Hypothalamus (tissue), 51 donors: ENCODE measurements at places on chromosomes 4 and X.

DNA sequence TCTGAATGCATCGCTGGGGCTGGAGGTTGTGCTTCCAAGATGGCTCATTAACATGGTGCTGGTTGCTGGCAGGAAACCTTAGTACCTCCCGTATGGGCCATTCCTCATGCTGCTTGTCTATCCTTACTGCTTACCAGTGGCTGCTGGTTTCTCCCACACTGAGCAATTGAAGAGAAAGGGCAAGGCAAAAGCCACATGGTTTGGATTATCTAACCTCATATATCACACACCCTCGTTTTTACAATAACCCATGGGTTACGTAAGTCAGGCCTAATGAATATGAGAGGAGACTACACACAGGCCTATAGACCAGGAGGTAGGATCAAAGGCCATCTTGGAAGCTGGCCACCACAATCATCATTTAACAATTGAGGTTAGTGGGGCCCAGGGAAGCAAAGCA, 141.8 kb upstream of the EDNRA start:
- DNase-seq = no peak

GRCh38 chr4:3070709-3071500, 3.4 kb downstream of the HTT-AS start:
- DNase-seq = no peak

DNA sequence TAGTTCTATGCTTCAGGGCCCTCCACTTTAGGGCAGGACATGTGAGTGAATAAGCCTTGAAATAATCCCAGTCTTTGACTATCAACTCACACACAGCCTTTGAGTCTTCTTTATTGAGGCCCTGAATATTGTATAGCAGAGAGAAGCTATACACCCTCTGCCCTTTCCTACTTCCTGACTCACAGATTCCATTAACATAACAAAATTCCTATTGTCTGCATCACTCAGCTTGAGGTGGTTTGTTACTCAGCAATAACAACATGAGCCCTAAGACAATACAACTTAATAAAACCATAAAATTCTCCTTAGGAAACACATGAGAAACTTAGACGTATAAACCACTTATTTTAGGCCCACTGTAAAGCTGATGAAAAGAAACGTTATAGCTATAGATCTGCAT, 680.3 kb upstream of the DIAPH2 start:
- no peak for DNase-seq

DNA sequence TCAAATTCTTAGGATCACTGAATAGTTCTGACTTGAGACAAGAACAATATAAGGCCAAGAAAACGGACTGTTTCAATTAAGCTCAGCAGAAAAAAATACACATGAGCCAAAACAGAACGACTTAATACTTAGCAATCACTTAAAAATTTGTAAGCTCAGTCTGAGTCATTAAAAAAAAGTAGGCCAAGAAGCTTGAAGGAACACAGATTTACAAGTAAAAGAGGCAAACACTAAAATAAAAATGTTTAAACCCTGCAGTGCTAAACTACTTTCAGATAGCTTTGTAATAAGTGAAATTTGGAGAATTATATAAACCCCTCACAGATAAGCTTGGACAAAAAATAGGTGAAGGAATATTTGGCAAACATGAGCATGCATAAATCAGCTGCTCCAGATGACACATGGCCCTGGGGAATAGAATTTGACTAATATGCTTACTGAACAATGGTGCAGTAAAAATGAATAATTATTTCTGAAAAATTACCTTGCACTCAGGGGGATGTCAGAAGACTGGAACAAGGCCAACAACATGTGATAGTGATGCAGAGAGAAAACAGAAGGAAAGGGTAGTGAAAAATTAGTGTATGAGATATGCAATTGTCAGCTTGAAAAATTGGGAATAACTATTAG, 49.6 kb downstream of the LNX1 start:
- DNase-seq = no peak

DNA sequence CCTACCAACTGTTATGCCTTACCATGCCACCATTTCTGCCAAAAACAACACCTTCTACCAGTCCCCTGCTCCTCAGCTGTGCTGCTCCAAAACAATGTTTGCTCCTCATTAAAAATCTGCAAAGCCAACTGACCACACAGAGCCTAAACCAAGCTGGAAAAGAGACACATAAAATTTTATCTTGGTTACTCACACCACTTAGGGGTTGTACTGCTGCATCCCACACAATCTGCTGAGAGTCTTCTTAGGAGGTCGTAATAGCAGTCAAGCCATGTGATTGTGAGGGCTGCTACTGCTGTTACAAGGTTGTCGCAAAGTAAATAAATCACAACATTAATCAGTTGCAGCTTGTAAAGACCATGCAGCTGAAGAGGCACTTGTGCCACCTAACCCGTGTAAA, 607.4 kb upstream of the FAM241A start:
- DNase-seq = no peak

DNA sequence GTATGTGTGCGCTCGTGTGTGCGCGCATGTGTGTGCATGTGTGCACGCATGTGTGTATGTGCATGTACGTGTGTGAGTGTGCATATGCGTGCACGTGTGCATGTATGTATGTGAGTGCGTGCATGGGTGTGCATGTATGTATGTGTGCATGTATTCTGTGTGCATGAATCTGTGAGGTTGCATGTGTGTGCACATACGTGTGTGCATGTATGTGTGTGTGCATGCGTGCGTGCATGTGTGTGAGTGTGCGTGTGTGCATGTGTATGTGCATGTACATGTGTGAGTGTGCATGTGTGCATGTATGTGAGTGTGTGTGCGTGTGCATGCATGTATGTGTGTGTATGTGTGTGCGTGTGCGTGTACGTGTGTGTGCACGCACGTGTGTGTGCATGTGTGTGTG, 241.5 kb downstream of the SHOX start:
- no peak for DNase-seq

GRCh38 chr4:88822034-88822789, 124.6 kb upstream of the NAP1L5 start:
- no peak for DNase-seq

DNA sequence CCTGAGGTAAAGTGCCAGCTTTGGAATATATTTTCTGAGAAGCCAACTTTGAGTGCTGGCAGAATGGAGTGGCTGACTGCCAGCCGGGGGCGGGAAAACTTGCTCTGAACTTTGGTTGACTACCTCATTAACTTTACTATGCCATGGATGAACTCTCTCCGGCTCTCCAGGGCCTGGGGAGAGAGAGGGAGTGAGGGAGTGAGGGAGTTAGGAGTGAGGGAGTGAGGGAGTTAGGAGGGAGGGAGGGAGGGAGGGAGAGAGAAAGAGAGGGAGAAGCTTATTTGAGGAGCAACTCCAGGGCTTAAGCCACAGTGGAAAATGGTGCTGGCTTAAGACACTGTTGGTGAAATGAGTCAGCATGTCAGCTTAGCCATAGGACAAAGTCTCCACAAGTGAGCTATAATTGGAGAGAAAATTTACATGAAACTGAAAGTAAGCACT, 280.9 kb upstream of the RPS6KA3 start:
- DNase-seq = no peak

GRCh38 chrX:18721683-18722499, 14.4 kb downstream of the PPEF1 start:
- no peak for DNase-seq

DNA sequence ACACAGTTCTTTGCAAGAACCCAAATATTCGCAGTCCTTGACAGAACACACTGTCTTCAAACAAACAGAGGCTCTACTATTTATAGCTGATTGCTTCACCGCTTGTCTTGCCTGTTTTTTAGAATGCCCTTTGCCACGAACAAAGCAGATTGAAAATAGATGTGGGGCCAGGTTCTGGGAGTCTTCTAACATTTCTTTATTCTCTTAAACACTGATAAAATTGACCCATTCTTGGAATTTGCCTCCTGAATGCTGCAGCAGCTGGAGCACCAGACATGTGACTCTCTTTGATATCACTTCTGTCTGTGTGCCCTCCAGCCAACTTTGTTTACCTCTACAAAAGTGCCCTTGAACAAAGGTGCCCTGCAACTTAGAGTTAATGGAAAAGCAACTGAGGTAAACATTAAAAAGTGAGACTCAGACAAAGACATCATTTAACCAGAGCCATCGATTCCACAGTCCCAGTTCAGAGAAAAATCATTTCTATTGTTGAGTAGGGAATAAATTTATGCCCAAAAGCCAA, 64.2 kb upstream of the SPP1 start:
- DNase-seq = peak; percentile 15

DNA sequence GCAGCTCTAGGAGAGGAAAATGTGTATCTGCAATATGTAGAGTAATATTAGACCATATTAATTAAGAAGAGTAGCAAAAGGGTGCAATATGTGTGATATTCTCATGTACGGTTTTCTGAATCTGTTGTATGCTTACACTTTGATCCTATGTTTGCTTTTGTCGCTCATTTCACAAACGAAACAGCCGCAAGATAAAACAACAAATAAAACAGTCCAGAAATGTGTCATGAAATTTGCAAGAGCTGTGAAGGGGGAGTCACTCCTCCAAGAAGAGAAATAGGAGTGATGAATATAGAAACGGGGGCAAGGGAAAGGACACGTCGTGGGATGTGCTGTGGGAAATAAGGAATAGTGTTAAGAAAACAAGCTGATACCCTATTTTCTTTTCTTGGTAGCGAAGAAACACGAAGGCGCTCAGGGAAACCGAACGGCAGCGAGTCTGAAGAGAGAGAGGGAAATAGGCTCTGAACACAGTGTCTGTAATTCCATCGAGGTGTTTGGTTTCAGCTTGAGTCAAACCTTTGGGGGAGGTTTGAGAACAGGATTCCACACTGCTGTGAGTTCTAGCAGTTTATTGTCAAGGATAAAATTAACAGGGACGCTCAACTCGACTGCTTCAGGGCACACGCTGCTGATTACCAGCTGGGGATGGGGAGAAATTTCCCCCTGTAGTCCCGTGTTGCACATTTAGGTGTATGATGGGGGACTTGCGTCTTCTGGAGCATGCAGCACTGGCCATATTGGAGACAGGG, 595.6 kb upstream of the TENM3 start:
- DNase-seq = no peak

GRCh38 chr4:53010318-53010717, 148.2 kb downstream of the RASL11B start:
- no peak for DNase-seq

DNA sequence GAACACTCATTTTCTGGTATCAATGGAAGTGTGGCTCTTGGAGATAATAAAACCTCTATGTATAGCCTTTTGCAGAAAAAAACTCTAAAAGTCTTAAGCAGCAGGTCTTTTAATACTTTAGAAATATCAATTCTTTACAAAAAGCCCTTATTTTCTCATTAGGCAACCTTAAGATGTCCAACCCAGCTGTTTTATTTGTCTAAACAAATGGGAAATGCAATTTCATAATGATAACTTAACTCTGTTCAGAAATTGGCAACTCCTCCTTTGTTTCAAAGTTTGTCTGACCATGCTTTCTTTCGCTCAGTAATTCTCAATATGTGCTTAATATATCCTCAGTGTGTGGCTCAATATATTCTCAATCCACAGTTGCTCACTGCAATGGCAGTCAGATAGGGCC, 196.5 kb upstream of the VEGFC start:
- DNase-seq = no peak

GRCh38 chr4:162456106-162456505, 292.3 kb upstream of the FSTL5 start:
- DNase-seq = no peak

DNA sequence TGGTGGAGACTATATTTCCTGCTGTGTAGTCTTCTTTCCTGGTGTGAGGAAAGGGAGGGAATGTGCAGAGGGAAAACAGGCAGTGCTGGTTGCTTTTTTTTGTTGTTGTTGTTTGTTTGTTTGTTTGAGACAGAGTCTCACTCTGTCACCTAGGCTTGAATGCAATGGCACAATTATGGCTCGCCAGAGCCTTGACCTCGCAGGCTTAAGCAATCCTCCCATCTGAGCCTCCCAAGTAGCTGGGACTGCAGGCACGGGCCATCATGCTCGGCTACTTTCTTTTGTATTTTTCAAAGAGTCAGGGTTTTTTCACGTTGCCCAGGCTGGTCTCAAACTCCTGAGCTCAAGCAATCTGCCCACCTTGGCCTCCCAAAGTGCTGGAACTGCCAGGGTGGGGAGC, 82.5 kb downstream of the RELL1 start:
- no peak for DNase-seq

GRCh38 chr4:118284169-118284568, 68.6 kb downstream of the PRSS12 start:
- no peak for DNase-seq

DNA sequence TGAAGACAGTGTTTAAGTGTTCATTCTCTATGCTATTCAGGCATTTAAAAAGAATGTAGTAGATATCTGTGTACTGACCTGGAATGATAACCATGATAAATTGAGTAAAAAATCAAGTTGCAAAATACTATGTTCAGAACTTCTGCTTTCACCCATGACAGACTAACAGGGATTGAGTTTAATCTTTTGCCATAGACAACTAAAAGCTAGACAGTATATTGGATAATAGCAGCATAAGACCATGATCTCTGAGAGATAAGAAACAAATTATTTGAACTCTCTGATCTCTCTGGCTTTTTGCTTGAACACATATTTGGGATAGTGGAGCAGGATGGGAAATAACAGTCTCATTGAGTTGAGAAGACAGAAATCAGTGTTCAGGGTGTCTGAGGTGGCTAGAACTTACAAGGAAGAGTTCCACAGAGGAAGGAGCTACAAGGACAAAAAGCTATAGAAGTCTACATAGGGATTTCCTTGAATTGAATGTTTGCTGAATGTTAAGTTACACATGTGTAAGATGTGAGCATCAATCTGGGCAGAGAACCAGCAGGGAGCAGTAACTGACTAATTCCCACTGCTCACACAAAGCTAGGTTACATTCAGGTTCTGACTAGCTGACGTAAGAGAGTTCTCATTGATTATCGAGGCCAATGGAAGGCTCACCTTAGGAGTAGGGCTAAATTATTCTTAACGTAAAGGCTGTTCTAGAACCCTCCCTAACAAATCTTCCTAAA, 60.4 kb downstream of the SLC30A9 start:
- no peak for DNase-seq

- DNase-seq = no peak
These were observed 368.1 kb upstream of the NOCT start for GRCh38 chr4:138647433-138647832.

DNA sequence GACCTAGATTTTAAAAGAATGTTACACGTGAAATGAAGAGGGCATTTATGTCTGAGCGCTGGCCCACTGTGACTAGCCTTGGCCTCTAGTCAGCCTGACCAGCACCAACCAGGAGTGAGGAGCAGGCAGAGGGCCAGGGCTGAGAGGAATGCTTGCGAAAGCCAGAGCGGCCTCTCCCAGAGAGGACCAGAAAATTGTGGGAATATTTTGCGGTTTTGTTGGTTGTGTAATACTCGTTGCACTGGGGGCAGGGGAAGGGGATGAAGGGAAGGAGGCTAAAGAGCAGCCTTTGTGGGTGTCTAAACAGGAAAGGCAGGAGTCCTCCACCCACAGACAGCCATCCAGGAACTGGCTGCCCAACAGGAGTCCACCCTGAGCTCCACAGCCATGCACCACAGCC, 3.8 kb downstream of the GABRE start:
- no peak for DNase-seq

DNA sequence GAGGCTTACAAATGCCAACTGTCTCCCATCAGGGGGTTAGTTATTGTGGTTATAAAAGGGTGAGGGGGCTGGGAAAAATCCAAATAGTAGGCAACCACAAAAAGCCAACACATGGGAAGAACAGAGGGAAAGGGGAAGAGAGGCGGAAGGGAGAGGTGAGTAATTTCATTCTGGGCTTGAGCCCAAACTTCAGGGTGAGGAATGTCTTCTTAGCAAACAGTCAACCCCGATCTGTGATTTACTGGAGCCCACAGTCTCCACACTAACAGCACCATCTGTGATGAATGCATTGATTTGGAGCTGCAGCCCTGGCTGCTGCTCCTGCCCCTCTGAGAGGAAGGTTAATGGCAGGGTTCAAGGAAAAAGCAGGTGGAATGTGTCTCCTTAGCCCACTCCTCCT, 162.2 kb upstream of the GPR101 start:
- DNase-seq = no peak
